ENCODE measurements at places on chromosomes 7 and 10. TPM values are rescaled to one million over a fixed set of nuclear protein-coding genes. Genes with fewer than 3 reads are reported as not detected.

The HABP2 gene
- total RNA-seq = 0.48 TPM

The NUPR2 gene
- total RNA-seq = not detected

The LBX1 gene
- total RNA-seq = not detected

The OAT gene
- total RNA-seq = 97.1 TPM

The CADPS2 gene
- 12.4 TPM for total RNA-seq

The CYP26C1 gene
- 1.1 TPM for total RNA-seq

The CCDC136 gene
- 0.19 TPM for total RNA-seq

The CLCN1 gene
- total RNA-seq = not detected

The CYP2C19 gene
- total RNA-seq = not detected

The SLC25A40 gene
- total RNA-seq = 11.2 TPM

The AEBP1 gene
- 40.8 TPM for total RNA-seq

The ABHD11 gene
- 14.3 TPM for total RNA-seq

The CREB5 gene
- total RNA-seq = 28.7 TPM

The STOX1 gene
- total RNA-seq = 0.10 TPM

The MMP21 gene
- not detected for total RNA-seq

The TMEM184A gene
- 0.64 TPM for total RNA-seq

The CPSF4 gene
- 28.9 TPM for total RNA-seq

The SLC26A3 gene
- total RNA-seq = not detected

The CPED1 gene
- 2.3 TPM for total RNA-seq

Data from glomerular endothelial cell (primary cell).